ENCODE measurements at places on chromosomes 12 and 14. TPM values are rescaled to one million over a fixed set of nuclear protein-coding genes. Genes with fewer than 3 reads are reported as not detected.
A peak's percentile ranks its signal among the peaks of the same experiment; 100 is the strongest.

DNA sequence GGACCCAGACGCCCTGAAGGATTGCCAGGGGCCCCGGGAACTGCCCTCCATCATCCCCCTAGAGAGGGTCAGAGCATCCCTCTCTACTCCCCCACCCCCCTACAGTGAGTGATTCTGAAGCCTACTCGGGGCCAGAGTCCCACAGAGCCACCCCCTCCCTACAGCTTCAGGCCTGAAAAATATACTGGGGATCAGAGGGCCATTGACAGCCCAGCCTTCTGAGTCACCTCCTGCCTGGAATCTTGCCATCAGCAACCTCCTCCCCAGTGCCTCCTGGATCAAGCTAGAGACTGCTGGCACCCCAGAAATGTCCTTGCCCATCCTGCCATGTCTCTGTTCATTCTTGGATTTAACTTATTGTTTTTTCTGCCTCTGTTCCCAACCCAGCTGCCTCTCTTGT lies 21.7 kb upstream of the MIA2 start:
- no peak for DNase-seq

- peak; percentile 47 for DNase-seq
These were observed 1558.5 kb upstream of the TMEM132C start for GRCh38 chr12:126708492-126708896.

- DNase-seq = no peak
These were observed 20.3 kb downstream of the SLC8A3 start for GRCh38 chr14:70168406-70168805.

DNA sequence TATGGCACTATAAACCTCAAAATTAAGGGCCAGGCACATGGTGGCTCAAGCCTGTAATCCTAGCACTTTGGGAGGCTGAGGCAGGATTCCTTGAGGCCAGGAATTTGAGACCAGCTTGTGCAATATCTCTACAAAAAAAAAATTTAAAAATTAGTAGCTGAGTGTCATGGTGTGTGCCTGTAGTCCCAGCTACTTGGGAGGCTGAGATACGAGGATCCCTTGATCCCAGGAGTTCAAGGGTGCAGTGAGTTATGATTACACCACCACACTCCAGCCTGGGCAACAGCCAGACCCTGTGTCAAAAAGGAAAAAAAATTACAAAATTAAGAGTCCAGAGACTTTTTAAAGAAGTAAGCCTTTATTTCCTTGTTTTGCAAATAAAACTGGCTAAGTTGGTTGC lies 1.8 kb upstream of the GCN1 start:
- no peak for DNase-seq

GRCh38 chr12:2129076-2129475 lies 76.3 kb downstream of the CACNA1C start:
- DNase-seq = no peak

- no peak for DNase-seq
These were observed 43.9 kb downstream of the NINJ2 start for GRCh38 chr12:619346-619745.

DNA sequence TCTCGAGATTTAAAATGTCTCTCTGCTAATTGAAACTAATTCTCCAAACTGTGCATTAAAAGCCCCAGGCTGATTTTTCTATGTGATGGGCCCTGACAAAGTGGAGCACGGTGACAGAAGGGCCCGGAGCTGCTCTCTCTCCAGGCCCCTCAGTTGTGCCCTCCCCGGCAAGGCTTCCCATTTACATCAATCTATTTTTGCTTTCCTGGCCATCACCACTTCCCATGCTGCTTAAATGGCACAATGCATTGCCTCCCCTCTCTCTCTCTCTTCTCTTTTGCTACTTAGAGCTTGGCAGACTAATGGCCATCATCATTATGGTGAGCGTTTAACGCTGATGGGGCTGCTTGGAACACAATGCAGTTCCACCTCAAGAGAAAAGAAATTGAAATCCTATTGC lies 270.7 kb upstream of the DIO3 start:
- no peak for DNase-seq

GRCh38 chr12:9742661-9743060 lies 9.8 kb upstream of the CLECL1 start:
- DNase-seq = peak; percentile 35

- no peak for DNase-seq
These were observed 236.3 kb downstream of the GALC start for GRCh38 chr14:87756661-87757060.

DNA sequence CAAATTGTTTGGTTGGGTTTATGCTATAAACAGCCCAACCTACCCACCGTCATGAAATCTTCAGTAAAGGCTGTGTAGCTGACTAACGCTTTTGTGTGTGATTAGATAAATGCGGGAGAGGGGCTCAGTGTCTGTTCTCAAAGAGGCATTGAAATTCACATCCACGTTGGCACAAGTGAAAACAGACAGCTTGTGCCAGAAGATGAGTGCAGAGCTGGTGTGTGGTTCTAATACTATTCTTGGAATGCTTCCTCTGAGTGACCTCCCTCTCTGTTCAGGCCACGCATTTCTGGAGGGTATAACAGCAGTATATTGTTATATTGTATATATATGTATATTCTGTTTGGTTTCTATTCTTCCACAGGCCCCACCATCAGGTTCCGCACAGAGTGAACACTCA lies 263.8 kb downstream of the APAF1 start:
- no peak for DNase-seq

GRCh38 chr12:95634622-95635621 lies 83.6 kb upstream of the USP44 start:
- no peak for DNase-seq

GRCh38 chr12:64860446-64860998 lies 36.1 kb downstream of the TBC1D30 start:
- DNase-seq = no peak

DNA sequence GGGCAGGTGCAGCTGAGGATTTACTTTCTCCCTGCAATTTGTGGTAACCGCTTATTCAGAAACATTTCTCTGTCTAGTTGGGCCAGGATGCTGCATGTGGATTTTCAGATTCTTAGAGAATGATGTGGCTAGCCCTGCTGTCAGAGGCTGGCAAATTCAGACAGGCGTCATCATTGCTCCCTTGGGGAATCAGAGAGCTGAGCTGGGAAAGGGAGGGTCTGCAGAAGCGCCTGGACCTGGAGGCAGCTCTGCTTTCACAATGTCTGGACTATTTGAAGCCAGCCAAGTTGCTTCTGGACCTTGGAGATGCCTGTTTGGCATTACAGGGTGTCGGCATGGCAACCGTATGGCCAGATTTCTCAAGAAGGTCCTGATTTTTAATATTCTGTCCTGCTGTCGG lies 3.4 kb downstream of the GALNT16 start:
- no peak for DNase-seq

DNA sequence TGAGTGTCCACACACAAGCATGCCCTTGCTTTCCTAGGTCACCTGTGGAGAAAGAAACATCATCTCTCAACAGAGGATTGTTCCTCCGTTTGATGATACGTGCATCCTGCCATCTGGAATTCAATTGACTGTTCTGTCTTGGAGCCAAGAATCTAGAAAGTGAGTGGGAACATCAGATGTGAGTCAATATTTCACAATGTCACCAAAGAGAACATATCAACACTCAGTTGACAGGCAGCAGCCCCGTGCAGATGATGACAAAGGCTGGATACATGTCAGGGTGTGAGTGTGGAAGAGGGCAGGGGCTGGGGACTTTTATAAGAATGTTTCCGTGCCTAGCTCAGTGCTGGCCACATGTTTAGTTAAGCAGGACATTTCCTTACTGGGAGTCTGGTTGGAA lies 76.1 kb downstream of the TBC1D30 start:
- DNase-seq = no peak

- no peak for DNase-seq
These were observed 21.8 kb downstream of the SENP1 start for GRCh38 chr12:48084066-48084465.

DNA sequence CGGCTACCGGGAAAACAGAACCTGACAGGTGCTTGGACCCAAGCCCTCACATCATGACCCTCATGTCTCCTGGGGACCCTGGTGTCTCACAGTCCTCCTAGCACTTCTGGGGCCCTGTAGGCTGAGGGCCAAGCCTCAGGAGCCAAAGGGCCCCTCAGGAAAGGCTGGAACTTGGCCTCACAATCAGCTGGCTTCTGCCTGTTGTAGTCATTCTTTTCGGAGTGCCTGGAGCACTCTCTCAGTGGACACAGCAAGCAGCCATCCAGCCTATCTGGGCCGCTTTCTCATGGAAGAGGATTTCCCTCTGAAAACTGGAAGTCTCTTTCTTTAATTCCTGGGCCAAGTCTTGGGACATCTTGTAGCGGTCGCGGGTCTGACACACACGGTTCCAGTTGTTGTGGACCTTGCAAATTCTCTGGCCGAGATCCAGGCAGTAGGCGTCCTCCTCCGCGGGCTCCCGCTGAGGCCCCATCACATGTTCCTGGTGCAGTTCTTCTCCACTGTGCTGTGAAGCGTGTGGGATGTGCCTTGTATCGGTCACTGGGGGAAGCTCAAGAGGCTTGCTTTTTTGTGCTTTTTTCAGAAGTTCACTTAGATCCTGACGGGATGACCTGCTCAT lies 169.3 kb downstream of the EMP1 start:
- DNase-seq = no peak

GRCh38 chr12:88424791-88425730 lies 155.2 kb downstream of the KITLG start:
- DNase-seq = no peak

DNA sequence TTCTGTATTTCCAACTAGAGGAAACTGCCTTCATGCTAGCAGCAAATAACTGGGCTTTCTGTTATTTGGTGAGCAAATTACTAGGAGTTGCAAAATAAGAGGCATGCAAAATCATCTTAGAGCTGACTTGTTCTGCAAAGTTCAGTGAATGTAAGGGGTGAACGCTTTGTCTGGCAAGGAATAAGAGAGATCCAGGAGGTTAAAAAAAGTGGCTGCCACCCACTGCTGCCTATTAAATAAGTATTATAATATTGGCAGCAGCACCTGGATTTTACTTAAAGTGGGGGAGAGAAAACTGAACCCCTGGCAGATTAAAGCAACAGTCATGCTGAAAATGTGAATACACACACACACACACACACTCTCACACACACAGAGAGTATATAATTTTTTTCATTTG lies 557.0 kb downstream of the FLRT2 start:
- no peak for DNase-seq

The ANO2 gene
- not detected for total RNA-seq

The NELL2 gene
- 40.5 TPM for total RNA-seq

The NTN4 gene
- not detected for total RNA-seq

The GARIN6 gene
- total RNA-seq = not detected

The GPR162 gene
- 0.31 TPM for total RNA-seq

The C12orf75 gene
- total RNA-seq = 73.7 TPM

The CABP1 gene
- total RNA-seq = 0.24 TPM

The DDX47 gene
- 75.3 TPM for total RNA-seq

Measured in activated CD4-positive, alpha-beta memory T cell treated with anti-CD3 and anti-CD28 coated beads for 36 hours (primary cell).